ENCODE measurements at places on chromosomes 11 and 22. TPM values are rescaled to one million over a fixed set of nuclear protein-coding genes. Genes with fewer than 3 reads are reported as not detected.

The INTS4 gene
- total RNA-seq: 48.6 TPM

The NFAM1 gene
- total RNA-seq: 0.07 TPM

The RAB38 gene
- total RNA-seq: 13.1 TPM

The CDKN1C gene
- total RNA-seq: 1.5 TPM

The GDPD4 gene
- total RNA-seq: not detected

The GALNT18 gene
- 2.0 TPM for total RNA-seq

The DBX1 gene
- not detected for total RNA-seq

GRCh38 chr11:81658722-81659121 lies 1074.9 kb downstream of the FAM181B start:
- no peak for DNase-seq

- DNase-seq: no peak
Measured at GRCh38 chr11:6547177-6547576, 50.1 kb downstream of the DNHD1 start.

- DNase-seq: no peak
Measured at GRCh38 chr22:18980829-18981228, 44.7 kb upstream of the PRODH start.

DNA sequence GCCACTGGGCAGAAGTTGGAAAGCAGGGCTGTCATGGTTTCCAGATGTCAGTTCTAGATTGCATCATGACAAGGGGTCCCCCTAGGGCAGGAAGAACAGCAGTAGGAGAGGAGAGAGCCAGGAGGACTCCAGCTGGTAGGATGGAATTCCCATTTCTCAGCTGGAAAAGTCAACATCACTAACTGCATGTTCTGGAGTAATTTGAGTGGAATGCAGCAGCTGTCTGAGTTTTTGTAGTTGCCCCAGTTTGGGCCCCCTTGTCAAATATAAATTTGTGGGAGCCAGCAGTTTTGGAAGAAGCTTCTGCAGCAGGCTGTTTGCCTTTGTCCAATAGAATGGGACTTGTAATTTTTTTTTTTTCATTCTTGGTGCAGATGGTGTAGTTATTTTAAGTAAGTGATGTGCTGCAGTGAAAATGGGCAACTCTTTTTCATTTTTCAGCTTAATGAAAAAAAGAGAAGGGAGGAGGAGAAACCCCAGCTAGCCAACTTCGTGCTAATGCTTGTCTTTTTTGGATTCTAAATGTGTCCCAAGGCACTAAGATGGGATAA lies 86.9 kb downstream of the LDLRAD3 start:
- no peak for DNase-seq

- no peak for DNase-seq
Measured at GRCh38 chr11:64534391-64534801, 56.6 kb upstream of the SLC22A12 start.

GRCh38 chr11:68038718-68039525 lies at the start of gene TCIRG1:
TSS of gene TCIRG1 (plus strand) at chr11:68039025. CDS start at chr11:68041272, 2,247 bp downstream.
- DNase-seq: peak; percentile 66

DNA sequence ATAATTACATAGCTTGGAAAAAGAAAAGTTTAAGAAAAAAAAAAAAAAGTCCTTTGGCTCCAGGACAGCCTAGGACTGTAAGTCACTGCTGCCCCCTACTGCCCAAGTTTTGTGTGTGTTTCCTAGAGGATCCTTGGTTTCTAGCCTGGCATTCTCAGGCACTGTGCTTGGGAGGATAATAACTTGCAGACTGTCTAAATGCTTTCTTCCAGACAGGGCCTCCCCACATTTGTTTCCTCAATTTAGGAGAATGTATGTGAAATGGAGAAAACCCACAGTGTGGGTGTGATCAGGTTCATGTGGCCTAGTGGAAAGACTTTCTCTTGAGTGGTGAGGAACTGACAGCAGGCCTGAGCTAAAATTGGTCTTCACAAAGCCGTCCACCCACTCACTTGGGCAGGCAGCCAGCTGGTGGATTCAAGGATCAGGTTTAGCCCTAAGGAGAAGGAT lies 191.0 kb downstream of the NAV2 start:
- DNase-seq: no peak

- no peak for DNase-seq
Measured at GRCh38 chr22:45893516-45893915, 83.4 kb downstream of the WNT7B start.

DNA sequence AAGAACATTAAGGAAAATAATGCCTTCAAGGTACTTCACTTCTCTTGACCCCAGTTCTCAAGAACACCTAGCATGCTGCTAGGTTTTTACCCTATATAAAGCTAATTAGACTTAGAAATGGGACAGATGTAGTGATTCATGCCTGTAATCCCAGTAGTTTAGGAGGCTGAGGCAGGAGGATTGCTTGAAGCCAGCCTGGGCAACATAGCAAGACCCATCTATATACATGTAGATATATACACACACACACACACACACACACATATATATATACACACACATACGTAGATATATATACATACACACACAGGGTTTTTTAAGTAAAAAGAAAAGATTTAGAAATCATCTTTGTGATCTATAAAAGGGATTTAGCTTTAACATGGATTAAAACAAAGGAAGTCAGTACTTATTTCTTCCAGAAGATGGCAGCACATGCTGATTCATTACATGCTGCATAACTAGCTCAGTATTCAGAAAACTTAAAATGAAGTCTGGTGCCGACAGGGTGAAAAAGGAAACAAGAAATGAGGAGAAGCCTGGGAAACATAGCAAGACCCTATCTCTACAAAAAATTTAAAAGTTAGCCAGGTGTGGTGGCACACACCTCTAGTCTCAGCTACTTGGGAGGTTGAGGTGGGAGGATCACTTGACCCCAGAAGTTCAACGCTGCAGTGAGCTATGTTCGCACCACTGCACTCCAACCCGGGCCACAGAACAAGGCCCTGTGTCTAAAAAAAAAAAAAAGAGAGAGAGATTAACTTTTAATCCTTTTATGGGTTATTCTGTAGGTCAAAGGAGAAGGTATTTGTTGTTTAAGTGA lies 28.5 kb upstream of the RBX1 start:
- no peak for DNase-seq

DNA sequence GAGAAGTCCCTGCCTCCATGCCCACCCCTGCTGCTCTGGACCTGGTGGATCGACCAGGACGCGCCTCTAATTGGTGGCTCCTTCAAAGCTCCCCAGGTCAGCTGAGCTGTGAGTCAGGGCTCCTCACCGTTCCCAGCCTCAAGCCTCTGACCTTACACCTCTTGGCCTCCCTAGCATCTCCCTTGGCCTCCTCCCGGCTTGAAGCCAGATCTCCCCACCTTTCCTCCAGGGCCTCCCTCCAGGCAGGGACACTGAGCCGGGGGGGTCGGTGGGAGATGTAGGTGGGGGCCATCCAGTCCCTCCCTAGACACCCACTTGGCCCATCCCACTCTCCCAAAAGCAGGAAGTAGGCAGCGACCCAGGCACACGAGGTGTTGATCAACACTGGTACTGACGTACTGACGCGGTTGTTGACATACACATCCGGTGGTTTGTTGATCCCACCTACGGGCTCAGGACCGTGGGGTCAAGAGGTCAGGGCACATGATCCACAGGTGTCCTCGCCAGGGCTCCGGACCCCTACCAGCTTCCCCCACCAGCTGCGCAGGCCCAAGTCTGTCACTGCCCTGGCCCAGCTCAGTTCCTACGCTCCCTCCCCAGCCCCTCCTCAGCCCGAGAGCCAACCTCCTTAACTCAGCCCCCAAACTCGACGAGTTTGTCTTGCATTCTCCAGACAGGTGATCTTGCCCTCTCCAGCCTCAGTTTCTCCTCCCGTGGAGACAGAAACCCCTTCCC lies 802 bp downstream of the ATG2A start:
- DNase-seq: no peak

GRCh38 chr11:96309643-96310017 lies 33.4 kb downstream of the MAML2 start:
- DNase-seq: no peak

DNA sequence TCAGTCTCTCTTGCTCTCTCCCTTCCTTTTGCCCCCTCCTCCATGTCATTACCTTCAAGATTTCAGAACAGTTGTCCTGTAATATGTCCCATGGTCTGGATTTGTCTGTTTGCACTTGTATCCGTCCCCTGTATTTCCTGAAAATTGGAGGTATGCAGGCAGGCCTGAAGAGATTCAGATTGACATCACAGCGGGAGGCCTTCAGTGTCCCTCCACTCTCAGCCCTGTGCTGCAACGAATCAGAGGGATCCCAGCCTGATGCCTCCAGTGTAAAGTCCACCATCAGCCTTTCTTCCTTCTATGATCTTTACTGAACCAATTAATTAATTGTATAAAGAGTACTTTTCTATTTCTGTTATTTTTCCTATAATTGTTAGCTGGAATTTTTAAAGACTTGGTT lies 57.3 kb downstream of the ELMOD1 start:
- DNase-seq: no peak

DNA sequence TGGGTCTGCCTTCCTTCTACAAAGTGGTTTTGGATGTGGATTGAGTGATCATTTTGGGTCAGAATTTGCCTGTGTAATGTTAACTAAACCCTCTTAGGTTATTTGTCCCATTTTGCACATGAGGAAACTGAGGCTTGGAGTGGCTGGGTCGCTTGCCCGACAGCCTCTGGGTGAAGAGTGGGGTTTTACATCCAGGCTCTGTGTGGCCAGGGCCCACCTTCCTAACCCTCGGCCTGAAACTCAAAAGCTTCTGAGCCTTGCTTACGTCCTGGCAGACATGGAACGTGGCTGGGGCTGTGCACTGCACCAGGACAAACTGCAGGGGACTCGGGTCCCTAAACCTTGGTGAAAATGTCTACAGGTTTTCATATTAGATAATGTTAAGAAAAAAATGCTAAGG lies 542.4 kb downstream of the TBC1D22A start:
- no peak for DNase-seq

DNA sequence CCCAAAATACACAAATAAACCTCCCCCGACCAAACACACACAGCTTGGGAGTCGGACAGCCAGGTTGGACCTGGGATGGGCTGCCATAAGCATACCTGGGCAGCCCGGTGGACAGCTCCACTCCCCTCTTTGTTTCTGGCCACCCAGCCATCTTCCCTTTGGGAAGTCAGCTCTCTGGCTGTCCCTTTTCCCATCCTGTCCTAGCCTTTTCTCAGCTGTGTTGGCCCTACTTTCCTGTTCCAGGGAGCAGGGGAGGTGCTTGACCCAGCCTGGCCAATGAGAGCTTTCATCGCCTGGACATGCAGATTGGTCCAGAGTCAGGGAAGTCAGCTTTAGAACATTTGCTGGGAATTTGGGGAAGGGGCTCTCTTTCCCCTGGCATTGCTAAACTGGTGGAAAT lies 68.7 kb upstream of the NECTIN1 start:
- DNase-seq: no peak

- no peak for DNase-seq
Measured at GRCh38 chr22:46750863-46751443, 11.5 kb upstream of the TBC1D22A start.

DNA sequence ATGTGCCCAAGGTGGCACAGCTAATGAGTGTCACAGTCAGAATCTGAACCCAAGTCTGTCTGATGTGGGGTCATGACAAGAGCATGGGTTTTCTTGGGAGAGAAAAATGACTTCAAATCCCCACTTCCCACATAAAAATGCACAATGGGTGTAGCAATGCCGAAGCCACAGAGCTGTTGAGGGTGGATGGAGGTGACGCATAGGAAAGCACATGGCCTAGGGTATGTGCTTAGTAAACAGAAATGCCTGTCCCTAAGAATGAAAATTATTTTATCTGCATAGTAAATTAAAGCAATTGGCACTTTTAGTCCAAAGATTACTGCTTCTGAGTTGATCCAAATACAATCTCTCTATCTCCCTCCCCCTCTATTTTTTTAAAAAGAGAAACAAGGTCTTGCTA lies 10.9 kb downstream of the MICAL3 start:
- DNase-seq: no peak

DNA sequence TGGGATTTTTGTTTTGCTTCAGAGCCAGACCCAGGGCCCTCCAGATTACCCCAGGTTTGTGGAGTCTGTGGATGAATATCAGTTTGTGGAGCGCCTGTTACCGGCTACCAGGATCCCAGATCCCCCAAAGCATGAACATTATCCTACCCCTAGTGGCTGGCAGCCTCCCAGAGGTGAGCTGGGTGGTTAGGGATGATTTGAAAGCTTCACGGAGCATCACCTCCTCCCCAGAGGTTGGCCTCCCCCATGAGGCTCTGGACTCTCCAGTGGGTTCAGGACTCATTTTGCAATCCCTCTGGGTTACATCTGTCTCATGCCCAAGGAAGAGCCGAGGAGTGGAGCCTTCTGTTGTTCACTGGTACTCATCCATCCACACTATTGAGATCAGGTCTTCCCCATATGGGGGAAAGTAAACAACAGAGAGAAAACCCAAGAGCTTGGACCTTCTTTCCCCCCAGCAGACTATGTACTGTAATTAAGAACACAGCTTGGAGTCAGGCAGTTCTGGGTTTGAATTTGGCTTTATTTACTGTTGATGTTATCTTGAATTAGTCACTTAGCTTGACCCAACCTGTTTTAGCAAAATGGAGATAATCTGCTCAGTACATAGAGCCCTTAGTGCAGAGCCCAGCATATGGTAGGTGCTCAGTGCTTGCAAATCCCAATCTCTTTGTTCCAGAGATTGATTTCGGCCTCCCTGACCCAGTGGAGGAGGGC lies 2.5 kb downstream of the MRPL49 start:
- no peak for DNase-seq

- no peak for DNase-seq
Measured at GRCh38 chr11:96033095-96033494, 109.2 kb upstream of the MTMR2 start.

DNA sequence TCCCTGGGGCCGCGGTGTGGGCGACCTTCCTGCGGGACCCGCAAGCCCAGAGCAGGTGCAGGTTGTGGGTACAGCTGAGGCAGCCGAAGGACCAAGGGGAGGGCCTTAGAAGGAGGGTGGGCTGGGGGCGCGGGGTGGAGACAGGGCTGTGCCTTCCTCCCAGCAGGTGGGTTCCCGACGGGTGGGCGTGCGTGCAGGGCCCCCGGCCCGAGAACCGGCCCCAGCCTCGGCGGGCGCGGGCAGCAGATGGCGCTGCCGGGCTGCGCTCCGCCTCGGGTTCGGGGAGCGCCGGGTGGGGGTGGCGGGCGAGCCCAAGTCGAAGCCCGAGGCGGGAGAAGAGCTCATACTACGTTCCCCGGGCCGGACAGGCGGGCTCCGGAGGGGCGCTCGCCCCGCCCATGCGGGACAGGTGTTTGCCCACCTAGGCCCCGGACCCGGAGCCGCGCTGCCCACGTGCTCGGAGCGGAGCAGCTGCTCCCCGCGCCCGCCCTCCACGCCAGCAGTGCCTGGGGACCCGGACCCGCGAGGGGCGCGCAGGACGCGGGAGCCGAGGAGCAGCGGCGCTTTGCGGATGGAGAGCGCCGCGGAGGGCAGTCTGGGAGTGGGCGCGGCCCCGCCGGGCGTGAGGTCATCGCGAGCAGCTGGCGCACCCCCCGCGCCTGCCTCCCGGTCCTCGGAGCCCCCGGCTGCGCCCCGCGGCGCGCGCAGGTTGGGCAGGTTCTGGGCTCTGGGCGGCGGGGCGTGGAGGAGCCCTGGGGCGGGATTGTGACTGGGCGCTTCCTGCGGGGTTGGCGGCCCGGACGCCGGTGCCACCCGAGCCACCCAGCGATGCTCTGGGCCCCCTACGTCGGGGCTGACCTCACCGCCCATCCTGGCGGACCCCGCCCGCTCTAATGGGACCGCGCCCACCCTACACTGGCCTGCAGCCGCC lies 25.3 kb downstream of the DUSP8 start:
- peak; percentile 62 for DNase-seq

Measured in activated naive CD4-positive, alpha-beta T cell treated with anti-CD3 and anti-CD28 coated beads, Interleukin-2, amount 50 U/mL, for 72 hours (primary cell).